ENCODE measurements at places on chromosomes 7 and 10.

DNA sequence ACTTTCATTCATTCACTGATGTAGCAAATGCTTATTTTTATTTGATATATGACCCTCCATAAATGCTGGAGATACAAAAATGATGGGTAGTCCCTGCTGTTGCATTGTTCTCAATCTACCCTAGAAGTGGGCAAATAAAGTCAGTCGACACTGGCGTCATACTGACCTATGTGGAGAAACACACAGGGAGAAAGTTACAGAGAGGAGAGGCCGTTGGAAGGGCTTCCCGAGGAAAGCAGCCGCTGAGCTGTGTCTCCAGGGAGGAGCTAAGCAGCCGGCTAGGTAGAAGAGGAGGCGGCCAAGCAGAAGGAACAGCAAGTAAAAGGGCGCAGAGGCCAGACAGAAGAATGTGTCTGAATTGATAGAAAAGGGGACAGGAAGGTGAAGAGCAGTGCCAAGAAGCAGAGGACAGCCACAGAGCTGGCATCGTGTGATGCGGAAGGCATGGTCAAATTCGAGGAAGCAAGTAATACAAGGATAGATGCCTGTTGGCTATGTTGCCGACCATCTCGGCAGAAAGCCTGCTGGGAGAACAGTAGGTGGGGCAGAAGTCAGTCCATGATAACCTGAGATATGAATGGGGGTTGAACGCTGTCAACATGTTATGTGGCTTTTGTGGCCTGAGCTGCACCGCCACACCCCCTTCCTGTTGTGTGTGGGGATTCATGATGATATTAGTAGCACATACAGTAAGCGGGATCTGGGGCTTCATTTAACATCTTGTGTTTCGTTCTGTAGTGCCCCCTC lies 25.9 kb downstream of the ST8SIA6 start:
- no peak for DNase-seq

- no peak for DNase-seq
Observed at GRCh38 chr10:102834143-102834542, 3.1 kb downstream of the CYP17A1 start.

DNA sequence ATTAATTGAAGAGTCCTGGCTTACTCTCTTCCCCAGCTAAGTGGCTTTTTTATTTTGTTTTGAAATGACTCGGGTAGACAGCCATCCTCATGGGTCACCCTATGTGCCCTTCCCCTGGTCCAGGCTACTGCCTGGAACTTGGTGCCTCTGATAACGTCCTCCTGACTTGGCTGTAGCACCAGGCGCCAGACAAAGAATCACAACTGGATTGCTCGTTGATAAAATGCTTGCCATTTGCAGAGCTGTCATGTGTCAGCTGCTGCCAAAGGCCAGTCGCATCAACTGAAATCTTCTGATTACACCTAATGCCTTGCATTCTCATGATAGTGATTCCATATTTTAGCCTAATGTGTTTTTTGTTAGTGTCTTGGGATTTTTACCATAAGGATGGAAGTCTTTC lies 27.4 kb upstream of the ABLIM1 start:
- DNase-seq, result no peak

- DNase-seq, result no peak
Observed at GRCh38 chr7:51635775-51636174, 319.2 kb upstream of the COBL start.

DNA sequence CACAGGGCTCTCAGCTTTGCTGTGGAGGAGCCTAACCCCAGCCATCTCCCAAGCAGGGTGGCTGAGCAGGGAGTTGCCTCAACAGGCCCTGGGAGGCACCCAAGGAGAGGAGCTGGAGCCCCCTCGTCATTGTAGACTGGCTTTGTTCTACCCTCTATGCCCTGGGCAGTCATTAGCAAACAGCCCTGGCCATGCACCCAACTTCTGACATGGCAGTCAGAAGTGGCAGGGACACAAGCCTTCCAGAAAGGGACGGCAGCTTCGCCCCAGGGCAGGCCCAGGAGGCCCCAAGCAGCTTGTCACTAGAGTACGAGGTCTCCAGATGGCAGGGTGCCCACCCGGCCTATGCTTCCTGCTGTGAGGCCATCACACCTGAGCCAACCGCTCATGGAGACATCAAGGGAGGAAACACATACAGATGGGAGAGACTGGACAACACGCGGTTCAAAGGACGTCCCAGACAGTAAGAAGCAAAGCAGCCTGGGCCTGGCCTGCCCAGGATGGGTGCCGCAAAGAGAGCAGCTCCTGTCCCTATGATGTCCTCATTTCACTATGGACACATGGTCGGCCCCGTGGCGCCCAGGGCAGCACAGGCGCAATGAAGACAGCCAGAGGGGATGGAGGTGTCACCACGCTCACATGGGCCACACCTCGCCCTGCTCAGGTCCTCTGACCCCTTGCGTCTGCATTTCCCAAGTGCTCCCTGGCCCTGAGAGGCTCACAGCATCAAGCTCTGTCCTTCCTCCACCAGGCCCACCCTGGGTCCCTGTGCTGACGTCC lies 190.9 kb upstream of the CXCL12 start:
- no peak for DNase-seq

DNA sequence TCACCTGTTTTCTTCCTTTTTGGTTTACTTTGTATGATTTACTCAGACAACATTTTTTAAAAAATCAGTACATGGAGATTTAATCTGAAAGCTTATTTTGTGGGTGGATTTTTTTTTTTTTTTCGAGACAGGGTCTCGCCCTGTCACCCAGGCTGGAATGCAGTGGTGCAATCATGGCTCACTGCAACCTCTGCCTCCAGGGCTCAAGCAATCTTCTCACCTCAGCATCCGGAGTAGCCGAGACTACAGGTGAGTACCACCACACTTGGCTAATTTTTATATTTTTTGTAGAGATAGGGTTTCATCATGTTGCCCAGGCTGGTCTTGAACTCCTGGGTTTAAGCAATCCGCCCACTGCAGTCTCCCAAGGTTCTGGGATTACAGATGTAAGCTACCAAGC lies 2.5 kb downstream of the GSTO1 start:
- no peak for DNase-seq

- DNase-seq, result no peak
Observed at GRCh38 chr7:47535704-47536628, 45.9 kb downstream of the TNS3 start.

- no peak for DNase-seq
Observed at GRCh38 chr7:36301914-36302771, 87.5 kb upstream of the ANLN start.

DNA sequence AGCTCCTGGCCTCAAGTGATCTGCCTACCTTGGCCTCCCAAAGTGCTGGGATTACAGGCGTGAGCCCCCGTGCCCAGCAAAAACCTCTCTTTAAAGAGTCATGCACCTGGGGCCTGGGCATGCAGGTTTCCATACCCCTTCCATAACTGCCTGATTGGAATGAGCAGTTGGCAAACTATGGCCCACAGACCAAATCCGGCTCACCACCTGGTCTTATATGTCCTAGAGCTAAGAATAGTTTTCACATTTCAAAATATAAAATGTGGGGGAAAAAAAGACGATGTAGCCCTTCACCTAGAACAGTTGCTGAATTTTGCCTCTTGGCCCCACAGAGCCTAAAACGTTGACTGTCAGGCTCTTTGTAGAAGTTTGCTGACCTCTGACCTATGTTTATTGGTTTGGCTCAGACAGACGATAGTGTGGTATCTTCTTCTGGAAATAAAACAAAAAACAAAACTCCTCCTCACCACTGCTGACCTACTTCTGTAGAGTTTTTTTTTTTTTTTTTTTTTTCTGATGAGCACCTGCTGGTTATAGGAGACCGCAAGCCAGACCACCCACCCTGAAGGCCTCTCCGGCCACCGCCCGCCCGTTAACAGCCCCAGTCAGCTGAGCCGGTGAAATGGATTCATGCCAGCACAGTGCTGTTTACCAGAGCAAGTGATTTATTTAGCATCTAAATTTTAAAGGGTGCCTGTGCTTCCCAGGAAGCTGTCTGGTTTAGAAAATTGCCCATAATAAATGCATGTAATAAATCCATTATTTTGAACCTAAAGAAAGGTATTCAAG lies 33.5 kb upstream of the SFRP5 start:
- no peak for DNase-seq

DNA sequence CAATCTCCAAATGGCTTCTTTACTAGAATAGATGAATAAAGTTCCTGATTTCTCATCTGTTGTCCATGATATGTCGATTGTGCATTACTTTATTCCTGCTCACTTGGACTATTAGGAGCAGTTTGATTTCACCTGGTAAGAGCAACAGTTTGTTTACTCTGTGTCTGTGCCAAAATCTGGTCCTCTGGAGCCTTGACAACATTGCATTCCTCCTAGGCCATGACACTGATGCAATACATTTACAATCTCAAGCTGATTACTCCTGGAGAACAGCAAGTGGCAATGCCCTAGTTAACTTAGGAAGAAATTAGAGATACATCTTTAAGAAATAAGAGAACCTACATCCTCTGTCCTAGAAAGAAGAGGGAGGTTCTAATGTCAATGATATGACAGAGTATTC lies 71.8 kb downstream of the SGCE start:
- no peak for DNase-seq

DNA sequence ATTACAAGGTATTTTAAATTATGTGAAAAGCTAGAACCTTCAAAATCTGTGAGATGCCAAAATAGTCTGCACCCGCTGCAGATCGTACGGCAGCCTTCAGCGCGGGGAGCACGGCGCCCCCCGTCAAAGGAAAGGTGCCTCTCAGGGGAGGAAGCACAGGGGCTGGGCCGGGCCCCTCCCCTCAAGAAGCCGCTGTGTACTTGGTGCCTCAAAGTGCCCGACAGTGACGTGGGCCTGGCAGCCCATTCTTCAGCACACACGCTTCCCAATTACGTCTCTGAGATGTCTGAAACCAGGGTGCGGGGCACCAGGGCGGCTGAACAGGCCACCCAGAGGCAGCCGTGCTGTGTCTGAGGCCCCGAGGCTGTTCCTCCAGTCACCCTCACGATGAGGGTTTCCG lies 116.1 kb downstream of the INPP5A start:
- no peak for DNase-seq

DNA sequence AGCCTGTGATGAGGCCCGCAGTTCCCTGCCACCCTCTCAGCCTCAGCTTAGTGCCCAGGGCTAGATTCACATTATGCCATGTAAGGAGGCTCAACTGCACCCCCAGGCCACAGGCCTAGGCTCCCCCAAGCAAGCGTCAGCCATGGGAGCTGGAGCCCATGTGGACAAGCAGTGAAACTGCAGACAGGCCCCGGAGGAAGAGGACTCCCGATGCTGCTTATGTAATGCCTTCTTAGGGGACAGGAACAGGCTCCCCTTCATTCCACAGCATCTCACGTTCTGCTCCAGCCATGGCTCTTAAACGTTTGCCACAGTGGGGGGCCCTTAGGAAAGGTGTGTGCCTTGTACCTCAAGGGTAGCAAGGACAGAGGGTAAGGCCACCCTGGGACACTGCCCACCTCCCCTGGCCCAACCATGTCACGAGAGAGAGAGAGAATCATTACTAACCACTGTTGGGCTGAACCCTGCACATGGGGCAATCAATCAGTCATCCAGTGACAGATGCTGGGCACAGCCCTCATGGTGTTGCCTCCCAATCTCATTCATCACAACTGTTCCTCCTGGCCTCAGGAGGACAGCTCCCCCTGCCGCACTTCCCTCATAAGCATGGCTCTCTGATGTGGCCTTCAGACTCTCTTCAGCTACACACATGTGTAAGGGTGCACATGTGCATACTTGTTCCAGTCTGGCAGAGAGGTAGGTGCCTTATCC lies 263.0 kb downstream of the GRID1 start:
- no peak for DNase-seq

DNA sequence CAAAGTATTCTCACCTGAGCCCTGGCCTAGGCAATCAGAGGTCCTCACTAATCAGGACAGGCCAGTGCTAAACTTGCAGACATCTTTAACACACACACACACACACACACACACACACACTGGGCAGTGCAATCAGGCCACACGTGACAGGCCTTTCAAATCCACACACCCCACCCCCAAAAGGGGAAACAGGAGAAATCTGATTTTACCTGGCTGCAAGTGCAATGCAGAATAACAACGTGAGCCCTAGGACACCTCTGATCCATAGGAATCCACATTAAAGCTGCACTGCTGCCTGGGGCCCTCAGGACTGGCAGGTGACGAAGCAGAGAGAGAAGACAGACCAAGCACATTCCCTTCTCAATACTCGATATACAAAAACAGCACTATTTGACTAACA lies 218.9 kb downstream of the FAM107B start:
- no peak for DNase-seq

- no peak for DNase-seq
Observed at GRCh38 chr10:13270877-13271551, 28.9 kb downstream of the PHYH start.

- no peak for DNase-seq
Observed at GRCh38 chr10:77451886-77452285, 185.7 kb downstream of the KCNMA1 start.

GRCh38 chr7:37068902-37069301 lies 344.6 kb upstream of the AOAH start:
- no peak for DNase-seq

DNA sequence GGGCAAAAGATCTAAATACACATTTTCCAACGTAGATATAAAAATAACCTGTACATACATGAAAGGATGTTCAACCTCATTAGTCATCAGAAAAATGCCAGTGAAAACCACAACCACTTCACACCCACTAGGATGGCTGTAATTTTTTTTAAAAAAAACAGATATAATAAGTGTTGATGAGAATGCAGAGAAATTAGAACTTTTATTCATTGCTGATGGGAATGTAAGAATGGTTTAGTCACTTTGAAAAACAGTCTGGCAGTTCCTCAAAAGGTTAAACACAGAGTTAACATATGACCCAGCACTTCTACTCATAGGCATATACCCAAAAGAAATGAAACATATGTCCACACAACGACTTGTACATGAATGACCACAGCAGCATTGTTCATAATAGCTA lies 32.3 kb upstream of the PRKCQ start:
- no peak for DNase-seq

DNA sequence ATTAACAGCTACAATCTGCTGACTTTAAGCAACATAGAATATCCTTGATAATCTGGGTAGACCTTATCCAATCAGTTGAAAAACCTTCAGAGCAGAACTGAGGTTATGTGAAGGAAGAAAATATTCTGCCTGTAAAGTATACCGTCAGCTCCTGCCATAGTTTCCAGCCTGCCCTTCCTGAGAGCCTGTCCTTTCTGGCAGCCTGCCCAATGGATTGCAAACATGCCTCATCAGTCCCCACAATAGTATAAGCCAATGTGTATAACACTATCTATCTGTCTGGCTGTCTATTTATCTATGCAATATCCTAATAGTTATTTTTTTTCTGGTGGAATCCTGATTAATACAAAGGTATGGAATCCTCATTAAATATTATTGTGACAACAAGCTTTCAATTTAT lies 489.2 kb upstream of the KCND2 start:
- DNase-seq, result no peak

GRCh38 chr10:107671960-107672359 lies 507.5 kb upstream of the SORCS1 start:
- no peak for DNase-seq

- no peak for DNase-seq
Observed at GRCh38 chr7:26307226-26307625, 15.6 kb downstream of the SNX10 start.

- no peak for DNase-seq
Observed at GRCh38 chr10:93762979-93763391, 5.2 kb downstream of the LGI1 start.

Data from stimulated activated CD4-positive, alpha-beta T cell treated with anti-CD3 and anti-CD28 coated beads, TNF-alpha, amount 100 ng/mL, for 48 hours (primary cell).